ENCODE measurements at places on chromosomes 12 and 14.

DNA sequence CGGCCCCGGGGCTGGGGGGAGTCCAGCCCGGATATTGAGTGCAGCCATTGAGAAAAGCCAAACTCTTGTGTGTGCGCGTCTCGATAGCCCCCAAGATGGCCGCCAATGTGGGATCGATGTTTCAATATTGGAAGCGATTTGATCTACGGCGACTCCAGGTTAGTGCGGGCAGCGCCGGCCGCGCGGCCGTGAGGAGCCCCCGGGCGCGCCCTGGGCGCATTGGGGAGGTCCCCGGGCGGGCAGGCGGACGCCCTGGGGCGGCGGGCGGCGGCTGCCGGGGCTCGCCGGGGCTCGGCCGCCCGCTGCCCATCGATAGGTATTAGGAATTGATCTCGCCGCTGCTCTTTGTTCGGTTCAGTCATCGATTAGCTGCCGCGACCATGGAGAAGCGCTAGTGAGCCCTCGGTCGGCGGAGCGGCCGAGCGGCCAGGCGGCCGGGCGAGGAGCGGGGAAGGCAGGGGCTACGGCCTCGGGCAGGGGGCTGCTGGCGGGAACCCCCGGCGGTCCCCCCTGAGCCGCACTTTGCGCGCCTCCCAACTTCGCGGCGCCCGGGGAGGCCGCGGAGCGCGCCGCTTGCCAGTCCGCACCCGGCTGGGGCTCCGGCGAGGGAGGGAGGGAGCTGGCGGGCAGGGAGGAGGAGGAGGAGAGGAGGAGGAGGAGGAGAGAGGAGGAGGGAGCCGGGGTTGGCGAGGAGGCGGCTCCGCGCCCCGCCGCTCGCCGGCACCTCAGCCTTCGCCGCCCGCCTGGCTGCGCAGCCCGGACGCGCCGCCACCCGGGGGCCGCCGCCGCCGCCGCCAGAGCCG is 113.9 kb upstream of the MYL2 start:
- peak; percentile 77 for DNase-seq

DNA sequence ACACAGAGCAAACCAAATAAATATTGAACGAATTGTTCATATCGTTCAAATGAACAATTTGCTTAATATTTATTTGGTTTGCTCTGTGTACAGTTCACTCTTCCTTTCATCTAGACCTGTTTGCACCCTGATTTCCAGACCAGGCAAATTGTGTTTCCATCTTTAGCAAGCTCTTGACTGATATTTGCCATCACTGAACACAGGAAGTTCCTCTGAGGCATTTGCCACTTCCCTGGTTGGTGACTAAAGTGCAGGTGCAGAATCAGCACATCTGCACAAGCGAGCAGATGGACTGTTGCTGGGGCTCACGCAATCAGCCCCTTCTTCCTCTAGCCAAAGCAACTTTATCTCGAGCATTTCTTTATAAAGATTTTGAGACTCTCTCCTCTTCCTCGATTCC is 112.9 kb downstream of the DAAM1 start:
- no peak for DNase-seq

- peak; percentile 15 for DNase-seq
Observed at GRCh38 chr14:81400202-81400678, at the start of gene STON2. TSS of gene STON2 (minus strand) at chr14:81400324. CDS start at chr14:81398382, 1,942 bp downstream.

- DNase-seq, result no peak
Observed at GRCh38 chr14:64673316-64673715, 30.9 kb upstream of the PLEKHG3 start.

- peak; percentile 41 for DNase-seq
Observed at GRCh38 chr12:58919231-58920101, 838 bp downstream of the LRIG3 start.

- peak; percentile 79 for DNase-seq
Observed at GRCh38 chr14:69573831-69574262, 824 bp downstream of the CCDC177 start.

GRCh38 chr12:102569803-102570202 is 89.4 kb upstream of the IGF1 start:
- DNase-seq, result no peak

- DNase-seq, result no peak
Observed at GRCh38 chr12:126935435-126935834, 1331.5 kb upstream of the TMEM132C start.

DNA sequence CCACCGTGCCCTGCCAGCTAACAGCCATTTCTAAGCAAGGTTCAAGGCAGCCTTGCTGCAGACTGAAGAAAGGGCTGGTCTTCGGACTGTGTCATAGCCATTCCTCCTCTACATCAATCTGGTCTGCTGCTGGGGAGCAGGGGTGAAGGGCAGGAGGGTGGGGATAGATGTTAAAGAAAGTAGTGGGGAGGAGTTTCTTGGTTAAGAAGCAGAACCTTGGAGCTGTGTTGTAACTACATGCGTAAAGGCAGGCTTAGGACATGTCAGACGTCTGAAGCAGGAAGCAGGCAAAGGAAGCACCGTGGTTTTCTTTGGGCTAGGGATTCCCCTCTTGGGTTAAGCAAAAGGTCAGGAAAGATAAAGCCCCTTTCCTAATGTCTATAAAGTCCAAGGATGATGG is 18.1 kb upstream of the NEK9 start:
- DNase-seq, result no peak

DNA sequence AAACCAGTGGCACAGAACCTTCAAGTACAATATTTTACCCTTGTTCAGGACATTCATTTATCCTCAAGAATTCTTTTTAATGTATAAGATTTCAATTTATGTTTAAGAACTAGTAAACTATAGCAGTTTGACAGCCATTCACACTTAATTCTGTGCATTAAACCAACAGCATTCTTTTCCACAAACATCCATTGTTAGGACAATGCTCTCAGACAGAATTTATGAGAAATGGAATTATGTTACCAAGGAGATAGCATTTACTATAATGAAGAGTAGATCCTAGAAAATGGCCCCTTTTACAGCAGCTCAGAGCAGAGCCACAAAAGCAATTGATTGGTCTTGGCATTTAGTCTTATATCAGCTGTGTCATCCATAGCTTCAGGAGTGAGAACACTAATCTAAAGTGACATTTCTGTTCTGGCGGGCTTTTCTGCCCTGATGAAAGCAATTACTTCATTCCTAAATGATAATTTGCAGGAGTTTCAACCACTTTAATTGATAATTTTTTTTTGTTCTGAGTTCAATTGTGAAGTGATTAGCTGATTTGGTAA is 268.9 kb downstream of the NPAS3 start:
- DNase-seq, result peak; percentile 16

DNA sequence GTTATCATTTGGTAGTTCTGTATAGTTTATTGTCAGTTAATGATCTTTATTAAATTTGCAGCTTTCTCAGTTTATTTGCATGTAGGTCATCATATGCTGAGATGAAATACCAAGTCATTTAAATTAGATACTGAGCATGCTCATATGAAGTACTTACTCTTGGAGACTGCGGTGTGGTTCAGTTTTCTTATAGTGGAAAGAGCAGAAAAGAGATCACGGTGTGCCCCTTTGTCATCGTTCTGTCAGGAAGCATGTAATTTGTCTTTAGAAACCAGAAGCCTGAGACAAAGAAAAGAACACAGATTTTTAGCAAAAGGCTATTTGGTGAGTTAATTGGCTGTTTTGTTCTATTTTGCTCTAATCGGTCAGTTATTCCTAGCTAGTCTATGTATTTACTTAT is 75.6 kb downstream of the PLEKHA5 start:
- DNase-seq, result no peak

GRCh38 chr14:99356031-99356608 is 84.1 kb upstream of the BCL11B start:
- DNase-seq, result no peak

GRCh38 chr12:50647479-50647878 is 116.4 kb upstream of the ATF1 start:
- DNase-seq, result no peak

DNA sequence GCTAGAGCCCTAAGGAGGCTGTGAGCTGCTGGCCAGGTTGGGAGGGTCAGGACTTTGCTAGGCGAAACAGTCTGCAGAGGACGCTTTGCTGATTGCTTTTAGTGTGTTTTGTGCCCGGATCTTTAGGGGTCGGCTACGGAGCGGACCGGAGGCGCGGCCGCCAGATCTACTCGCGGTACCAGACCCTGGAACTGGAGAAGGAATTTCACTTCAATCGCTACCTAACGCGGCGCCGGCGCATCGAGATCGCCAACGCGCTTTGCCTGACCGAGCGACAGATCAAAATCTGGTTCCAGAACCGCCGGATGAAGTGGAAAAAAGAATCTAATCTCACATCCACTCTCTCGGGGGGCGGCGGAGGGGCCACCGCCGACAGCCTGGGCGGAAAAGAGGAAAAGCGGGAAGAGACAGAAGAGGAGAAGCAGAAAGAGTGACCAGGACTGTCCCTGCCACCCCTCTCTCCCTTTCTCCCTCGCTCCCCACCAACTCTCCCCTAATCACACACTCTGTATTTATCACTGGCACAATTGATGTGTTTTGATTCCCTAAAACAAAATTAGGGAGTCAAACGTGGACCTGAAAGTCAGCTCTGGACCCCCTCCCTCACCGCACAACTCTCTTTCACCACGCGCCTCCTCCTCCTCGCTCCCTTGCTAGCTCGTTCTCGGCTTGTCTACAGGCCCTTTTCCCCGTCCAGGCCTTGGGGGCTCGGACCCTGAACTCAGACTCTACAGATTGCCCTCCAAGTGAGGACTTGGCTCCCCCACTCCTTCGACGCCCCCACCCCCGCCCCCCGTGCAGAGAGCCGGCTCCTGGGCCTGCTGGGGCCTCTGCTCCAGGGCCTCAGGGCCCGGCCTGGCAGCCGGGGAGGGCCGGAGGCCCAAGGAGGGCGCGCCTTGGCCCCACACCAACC is 1.5 kb downstream of the HOXC6 start:
- no peak for DNase-seq

DNA sequence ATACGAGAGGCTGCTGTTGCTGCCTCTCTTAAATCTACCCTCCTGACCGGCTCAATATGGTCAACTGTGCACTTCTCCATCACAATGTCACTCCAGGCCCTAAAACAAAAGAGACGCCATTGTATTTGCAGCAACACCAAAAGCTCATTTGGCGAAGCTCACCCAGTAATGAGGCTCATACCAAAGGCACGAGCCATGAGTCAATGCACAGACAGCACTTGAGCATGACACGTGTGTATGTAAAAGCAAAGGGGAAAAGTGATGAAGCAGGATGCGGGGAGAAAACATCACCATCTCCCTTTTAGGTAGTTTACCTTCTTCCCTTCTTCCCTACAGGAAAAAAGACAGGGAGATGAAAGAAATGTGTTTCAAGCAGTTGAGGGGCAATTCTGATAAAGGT is 150.3 kb downstream of the FOXN3 start:
- no peak for DNase-seq

DNA sequence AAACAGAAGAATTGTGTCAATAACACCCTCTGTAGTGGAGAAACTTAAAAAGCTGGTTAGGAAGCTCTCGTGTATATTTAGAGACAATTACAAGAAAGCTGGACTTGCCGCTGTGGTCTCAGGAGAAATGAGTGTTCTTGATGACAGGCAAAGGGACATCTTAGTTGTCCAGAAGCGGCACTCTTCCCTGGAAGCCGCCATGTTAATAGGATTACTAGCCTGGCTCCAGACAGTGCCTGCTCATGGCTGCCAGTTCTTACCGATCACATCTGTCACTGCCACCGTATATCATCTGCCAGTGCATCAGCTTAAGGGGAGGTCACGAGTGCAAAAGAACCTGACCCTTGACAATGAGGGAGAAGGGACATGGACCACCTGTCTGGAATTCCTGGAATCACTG is 48.9 kb downstream of the C14orf132 start:
- no peak for DNase-seq

GRCh38 chr12:107092669-107093416 is 506 bp downstream of the CRY1 start:
- peak; percentile 34 for DNase-seq

GRCh38 chr12:116319233-116319897 is 41.9 kb upstream of the MED13L start:
- no peak for DNase-seq

- no peak for DNase-seq
Observed at GRCh38 chr14:100107236-100107635, 42.0 kb downstream of the EVL start.

- no peak for DNase-seq
Observed at GRCh38 chr14:35234012-35234805, 58.0 kb upstream of the PSMA6 start.

GRCh38 chr14:29847056-29847380 is 80.6 kb downstream of the PRKD1 start:
- peak; percentile 87 for DNase-seq

DNA sequence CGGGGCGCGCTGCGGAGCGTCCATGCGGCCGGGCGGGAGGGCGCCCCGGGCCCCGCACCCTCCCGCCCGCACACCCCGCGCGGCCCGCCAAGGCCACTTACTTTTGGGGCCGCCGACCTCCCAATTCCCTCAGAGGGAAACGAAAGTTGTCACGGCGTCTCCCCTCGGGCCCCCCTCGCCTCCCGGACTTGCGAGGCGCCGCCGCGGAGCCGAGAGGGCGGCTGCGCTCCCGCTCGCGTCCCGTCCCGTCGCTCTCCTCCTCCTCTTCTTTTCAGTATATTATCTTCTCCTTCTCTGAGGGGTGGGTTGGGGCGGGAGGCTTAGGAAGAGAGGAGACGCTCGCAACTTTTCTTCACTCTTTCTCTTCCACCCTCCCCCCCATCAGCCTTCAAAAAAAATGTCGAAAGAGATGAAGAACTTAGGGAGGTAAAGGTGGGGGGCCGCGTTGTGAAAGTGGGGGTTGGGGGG is 613 bp downstream of the DUSP16 start:
- peak; percentile 36 for DNase-seq

- no peak for DNase-seq
Observed at GRCh38 chr14:37544407-37544806, 50.6 kb downstream of the FOXA1 start.

DNA sequence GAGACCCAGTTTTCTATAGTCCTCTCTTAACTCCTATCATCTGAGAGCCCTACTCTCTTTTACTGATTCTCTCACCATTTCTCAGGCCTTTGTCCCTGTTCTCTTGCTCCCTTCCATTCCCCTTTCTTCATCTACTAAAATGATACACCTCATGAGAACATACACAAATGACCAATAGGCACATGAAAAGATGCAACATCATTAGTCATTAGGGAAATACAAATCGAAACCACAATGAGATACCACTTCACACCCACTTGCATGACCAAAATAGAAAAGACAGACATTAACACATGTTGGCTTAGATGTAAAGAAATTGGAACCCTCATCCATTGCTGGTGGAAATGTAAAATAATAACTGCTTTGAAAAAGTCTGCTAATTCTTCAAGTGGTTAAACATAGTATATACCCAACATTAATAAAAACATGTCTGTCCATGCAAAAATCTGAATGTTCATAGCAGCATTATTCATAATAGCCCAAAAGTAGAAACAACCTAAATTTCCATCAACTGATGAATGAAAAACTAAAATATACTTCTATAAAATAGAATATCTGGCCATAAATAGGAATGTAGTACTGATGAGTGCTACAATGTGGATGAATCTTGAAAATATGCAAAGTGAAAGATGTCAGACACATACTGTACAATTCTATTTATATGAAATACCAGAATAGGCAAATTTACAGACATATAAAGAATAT is 66.0 kb downstream of the DENND5B start:
- DNase-seq, result no peak
